ENCODE measurements at places on chromosomes 4 and X.

- H3K27me3 ChIP-seq, result peaks cover 40% of the 10 kb centered on the region
- no peak for DNase-seq
- no peaks in the 10 kb centered on the region for H3K36me3 ChIP-seq
- H3K27ac ChIP-seq, result no peak overlapping the region
- no peak overlapping the region for H3K4me3 ChIP-seq
Observed at GRCh38 chr4:176789955-176790354, 2.8 kb downstream of the VEGFC start.

GRCh38 chrX:7083468-7084396, 63.8 kb upstream of the STS start:
- H3K4me3 ChIP-seq, result peak overlapping the region; percentile 65
- DNase-seq, result peak; percentile 34
- no peaks in the 10 kb centered on the region for H3K27me3 ChIP-seq
- peaks cover 8% of the 10 kb centered on the region for H3K36me3 ChIP-seq
- H3K4me1 ChIP-seq, result peaks cover 29% of the 10 kb centered on the region

DNA sequence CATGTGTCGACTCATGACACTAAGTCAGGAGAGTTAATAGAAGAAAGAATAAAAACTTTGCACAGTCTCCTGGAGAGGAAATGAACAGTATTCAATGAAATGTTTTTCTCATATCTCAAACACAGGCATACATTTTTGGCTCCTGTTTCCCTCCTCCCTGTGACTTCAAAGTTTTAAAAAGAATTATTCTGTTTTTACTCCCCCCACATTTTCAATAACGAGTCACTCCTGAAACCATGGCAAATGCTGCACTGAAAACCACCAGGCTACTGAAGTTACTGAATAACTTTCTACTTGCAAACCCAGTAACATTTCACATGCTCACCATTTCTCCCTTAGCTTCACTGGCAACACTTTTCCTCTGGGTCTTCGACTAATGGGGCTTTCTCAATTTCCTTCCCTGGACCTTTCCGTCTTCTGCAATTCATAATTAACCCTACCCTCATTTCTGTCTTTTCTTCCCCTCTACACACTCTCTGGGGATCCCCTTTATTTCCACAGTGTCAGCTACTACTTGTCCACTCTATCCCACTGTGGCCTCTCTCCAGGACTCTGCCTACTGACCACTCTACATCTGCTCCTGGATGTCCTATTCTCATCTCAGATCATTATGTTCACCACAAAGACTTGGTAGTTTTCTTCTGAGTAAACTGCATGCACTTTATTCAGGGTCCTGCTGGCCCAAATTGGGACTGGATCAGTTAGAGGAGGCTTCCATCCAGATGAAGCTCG, 225.8 kb upstream of the ETNPPL start:
- no peaks in the 10 kb centered on the region for H3K27me3 ChIP-seq
- peaks cover under 1% of the 10 kb centered on the region for H3K4me1 ChIP-seq
- H3K27ac ChIP-seq, result no peak overlapping the region
- H3K4me3 ChIP-seq, result no peak overlapping the region
- DNase-seq, result no peak

DNA sequence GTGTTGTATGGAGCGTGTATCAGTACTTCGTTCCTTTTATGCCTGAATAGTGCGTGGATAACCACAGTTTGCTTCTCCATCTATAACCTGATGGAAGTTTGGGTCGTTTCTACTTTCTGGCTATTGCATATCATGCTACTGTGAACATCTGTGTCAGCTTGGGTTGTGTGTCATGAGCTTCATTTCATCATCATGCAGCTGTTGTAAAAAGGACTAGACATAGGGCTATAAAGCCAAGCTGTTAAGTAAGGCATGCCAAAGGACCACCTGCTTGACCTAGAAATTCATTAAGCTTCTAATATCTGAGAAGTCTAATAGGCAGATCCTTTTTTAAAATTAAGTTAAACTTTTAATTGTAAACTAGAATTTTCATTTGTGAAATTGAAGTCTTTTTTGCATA, 18.4 kb downstream of the SMS start:
- H3K36me3 ChIP-seq, result peaks cover 4% of the 10 kb centered on the region
- peaks cover 26% of the 10 kb centered on the region for H3K4me1 ChIP-seq
- no peak overlapping the region for H3K4me3 ChIP-seq
- no peak for DNase-seq
- no peak overlapping the region for H3K27ac ChIP-seq
- H3K27me3 ChIP-seq, result no peaks in the 10 kb centered on the region

GRCh38 chrX:131302701-131303100, 13.6 kb upstream of the IGSF1 start:
- H3K4me1 ChIP-seq, result no peaks in the 10 kb centered on the region
- no peaks in the 10 kb centered on the region for H3K27me3 ChIP-seq
- no peaks in the 10 kb centered on the region for H3K36me3 ChIP-seq
- no peak overlapping the region for H3K4me3 ChIP-seq

DNA sequence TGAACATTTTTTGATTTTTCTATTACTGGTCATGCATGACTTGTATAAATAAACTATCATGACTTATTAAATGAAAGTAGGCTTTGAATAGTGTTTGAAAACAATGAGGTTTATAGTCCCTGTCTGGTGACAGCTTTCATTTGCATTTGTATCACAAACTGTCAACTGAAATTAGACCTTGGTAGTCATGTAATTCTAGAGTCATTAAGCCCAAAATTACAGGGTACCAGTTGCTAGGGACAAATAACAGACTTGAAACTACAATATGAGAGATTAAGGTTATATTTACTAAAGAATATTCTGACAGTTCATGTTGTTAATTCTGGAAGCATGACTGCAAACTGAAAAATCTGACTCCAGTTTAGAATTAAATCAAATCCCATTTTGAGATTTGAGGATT, 9.2 kb upstream of the VAMP7 start:
- H3K36me3 ChIP-seq, result no peaks in the 10 kb centered on the region
- H3K27me3 ChIP-seq, result peaks cover 9% of the 10 kb centered on the region
- peaks cover 2% of the 10 kb centered on the region for H3K4me1 ChIP-seq

DNA sequence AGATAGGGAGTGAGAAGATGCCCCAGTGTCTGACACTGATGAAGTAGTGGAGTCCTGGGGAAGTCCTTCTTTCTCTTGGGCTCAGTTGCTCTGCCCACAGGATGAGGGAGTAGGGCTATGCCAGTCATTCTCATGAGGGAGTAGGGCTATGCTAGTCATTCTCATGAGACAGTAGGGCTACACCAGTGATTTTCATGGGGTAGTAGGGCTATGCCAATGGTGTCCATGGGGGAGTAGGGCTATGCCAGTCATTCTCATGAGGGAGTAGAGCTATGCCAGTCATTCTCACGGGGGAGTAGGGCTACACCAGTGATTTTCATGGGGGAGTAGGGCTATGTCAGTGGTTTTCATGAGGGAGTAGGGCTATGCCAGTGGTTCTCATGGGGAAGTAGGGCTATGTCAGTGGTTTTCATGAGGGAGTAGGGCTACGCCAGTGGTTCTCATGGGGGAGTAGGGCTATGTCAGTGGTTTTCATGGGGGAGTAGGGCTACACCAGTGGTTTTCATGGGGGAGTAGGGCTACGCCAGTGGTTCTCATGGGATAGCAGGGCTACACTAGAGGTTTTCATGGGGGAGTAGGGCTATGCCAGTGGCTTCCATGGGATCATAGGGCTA, 43.3 kb upstream of the SOD3 start:
- peaks cover 2% of the 10 kb centered on the region for H3K27me3 ChIP-seq
- H3K27ac ChIP-seq, result no peak overlapping the region
- no peak overlapping the region for H3K4me3 ChIP-seq
- no peaks in the 10 kb centered on the region for H3K36me3 ChIP-seq
- DNase-seq, result no peak

DNA sequence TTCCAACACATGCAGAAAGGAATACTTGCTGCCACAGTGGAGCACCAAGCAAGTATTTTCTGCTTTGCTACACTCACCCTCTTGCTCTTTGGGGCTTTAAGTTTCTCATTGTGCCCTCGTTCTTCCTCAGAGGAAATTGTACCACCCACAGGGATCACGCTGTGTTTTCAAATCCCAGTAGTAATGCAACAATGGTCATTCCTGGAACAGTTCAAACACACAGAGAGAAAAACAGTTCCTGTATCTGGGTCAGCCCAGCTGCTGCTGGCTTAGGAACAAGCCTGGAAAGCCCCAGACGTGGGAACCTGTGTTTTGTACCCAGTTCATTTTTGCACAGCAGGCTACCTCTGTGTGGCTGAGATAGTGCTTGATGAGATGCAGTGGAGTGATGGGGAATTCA, 907.8 kb downstream of the STPG2 start:
- DNase-seq, result no peak
- H3K27ac ChIP-seq, result no peak overlapping the region
- no peak overlapping the region for H3K4me3 ChIP-seq

DNA sequence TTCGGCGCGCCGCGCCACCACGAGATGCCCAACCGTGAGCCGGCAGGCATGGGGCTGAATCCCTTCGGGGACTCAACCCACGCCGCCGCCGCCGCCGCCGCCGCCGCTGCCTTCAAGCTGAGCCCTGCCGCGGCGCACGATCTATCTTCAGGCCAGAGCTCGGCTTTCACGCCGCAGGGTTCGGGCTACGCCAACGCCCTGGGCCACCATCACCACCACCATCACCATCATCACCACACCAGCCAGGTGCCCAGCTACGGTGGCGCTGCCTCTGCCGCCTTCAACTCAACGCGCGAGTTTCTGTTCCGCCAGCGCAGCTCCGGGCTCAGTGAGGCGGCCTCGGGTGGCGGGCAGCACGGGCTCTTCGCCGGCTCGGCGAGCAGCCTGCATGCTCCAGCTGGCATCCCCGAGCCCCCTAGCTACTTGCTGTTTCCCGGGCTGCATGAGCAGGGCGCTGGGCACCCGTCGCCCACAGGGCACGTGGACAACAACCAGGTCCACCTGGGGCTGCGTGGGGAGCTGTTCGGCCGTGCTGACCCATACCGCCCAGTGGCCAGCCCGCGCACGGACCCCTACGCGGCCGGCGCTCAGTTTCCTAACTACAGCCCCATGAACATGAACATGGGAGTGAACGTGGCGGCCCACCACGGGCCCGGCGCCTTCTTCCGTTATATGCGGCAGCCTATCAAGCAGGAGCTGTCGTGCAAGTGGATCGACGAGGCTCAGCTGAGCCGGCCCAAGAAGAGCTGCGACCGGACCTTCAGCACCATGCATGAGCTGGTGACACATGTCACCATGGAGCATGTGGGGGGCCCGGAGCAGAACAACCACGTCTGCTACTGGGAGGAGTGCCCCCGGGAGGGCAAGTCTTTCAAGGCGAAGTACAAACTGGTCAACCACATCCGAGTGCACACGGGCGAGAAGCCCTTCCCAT, 1.1 kb downstream of the ZIC3 start:
- H3K36me3 ChIP-seq, result no peaks in the 10 kb centered on the region
- peaks cover 59% of the 10 kb centered on the region for H3K27me3 ChIP-seq

GRCh38 chr4:111268769-111269414, 646.0 kb upstream of the PITX2 start:
- H3K27ac ChIP-seq, result no peak overlapping the region
- H3K27me3 ChIP-seq, result no peaks in the 10 kb centered on the region
- no peaks in the 10 kb centered on the region for H3K4me1 ChIP-seq
- H3K4me3 ChIP-seq, result no peak overlapping the region
- no peaks in the 10 kb centered on the region for H3K36me3 ChIP-seq

GRCh38 chr4:113699772-113700171, 61.8 kb downstream of the CAMK2D start:
- H3K4me1 ChIP-seq, result peaks cover 8% of the 10 kb centered on the region
- no peak overlapping the region for H3K4me3 ChIP-seq
- peaks cover 19% of the 10 kb centered on the region for H3K36me3 ChIP-seq
- no peak for DNase-seq
- H3K27me3 ChIP-seq, result no peaks in the 10 kb centered on the region
- no peak overlapping the region for H3K27ac ChIP-seq

GRCh38 chr4:14345356-14345775, 656.9 kb upstream of the CPEB2 start:
- DNase-seq, result no peak
- no peaks in the 10 kb centered on the region for H3K36me3 ChIP-seq
- no peaks in the 10 kb centered on the region for H3K27me3 ChIP-seq
- no peak overlapping the region for H3K27ac ChIP-seq
- no peaks in the 10 kb centered on the region for H3K4me1 ChIP-seq

GRCh38 chrX:46864606-46865005, 27.8 kb downstream of the RP2 start:
- peaks cover 30% of the 10 kb centered on the region for H3K36me3 ChIP-seq
- H3K27ac ChIP-seq, result no peak overlapping the region
- DNase-seq, result no peak
- no peak overlapping the region for H3K4me3 ChIP-seq
- no peaks in the 10 kb centered on the region for H3K27me3 ChIP-seq
- H3K4me1 ChIP-seq, result no peaks in the 10 kb centered on the region

- H3K27me3 ChIP-seq, result no peaks in the 10 kb centered on the region
- no peak overlapping the region for H3K27ac ChIP-seq
- no peaks in the 10 kb centered on the region for H3K4me1 ChIP-seq
- DNase-seq, result no peak
- no peak overlapping the region for H3K4me3 ChIP-seq
- H3K36me3 ChIP-seq, result no peaks in the 10 kb centered on the region
Observed at GRCh38 chr4:57424232-57424897, 314.2 kb upstream of the IGFBP7 start.

DNA sequence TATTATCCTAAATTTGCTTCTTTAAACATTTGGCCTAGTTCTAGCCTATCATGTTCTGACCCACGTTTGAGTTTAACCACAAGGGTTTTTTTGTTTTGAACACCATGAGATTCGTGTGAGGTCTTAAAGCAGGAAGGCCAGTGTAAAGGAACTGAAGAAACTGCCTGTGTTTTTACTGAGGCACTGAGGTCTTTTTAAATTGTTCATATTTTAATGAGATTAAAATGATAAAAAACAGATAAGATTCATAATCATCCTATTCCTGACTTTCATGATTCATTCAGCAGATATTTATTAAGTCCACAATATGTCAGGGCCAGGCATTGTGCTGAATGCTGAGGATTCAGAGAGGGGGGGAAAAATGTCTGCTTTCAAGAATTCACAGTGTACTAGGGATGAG, 3.2 kb downstream of the RPS6KA3 start:
- peaks cover 12% of the 10 kb centered on the region for H3K36me3 ChIP-seq
- H3K4me1 ChIP-seq, result peaks cover 27% of the 10 kb centered on the region
- DNase-seq, result no peak
- H3K27ac ChIP-seq, result peak overlapping the region; percentile 80
- no peaks in the 10 kb centered on the region for H3K27me3 ChIP-seq

- H3K4me1 ChIP-seq, result no peaks in the 10 kb centered on the region
- no peak overlapping the region for H3K27ac ChIP-seq
- H3K27me3 ChIP-seq, result peaks cover 4% of the 10 kb centered on the region
- H3K36me3 ChIP-seq, result no peaks in the 10 kb centered on the region
Observed at GRCh38 chr4:186351668-186352194, 85.7 kb downstream of the F11 start.

GRCh38 chr4:28232376-28232775, 1371.7 kb downstream of the STIM2 start:
- H3K36me3 ChIP-seq, result no peaks in the 10 kb centered on the region
- H3K27ac ChIP-seq, result no peak overlapping the region
- no peak overlapping the region for H3K4me3 ChIP-seq
- H3K4me1 ChIP-seq, result no peaks in the 10 kb centered on the region

GRCh38 chrX:11053351-11053750, 57.8 kb upstream of the HCCS start:
- H3K27me3 ChIP-seq, result no peaks in the 10 kb centered on the region
- no peaks in the 10 kb centered on the region for H3K4me1 ChIP-seq
- H3K4me3 ChIP-seq, result no peak overlapping the region
